ENCODE measurements at places on chromosomes 13 and 19.
A peak's percentile ranks its signal among the peaks of the same experiment; 100 is the strongest.

DNA sequence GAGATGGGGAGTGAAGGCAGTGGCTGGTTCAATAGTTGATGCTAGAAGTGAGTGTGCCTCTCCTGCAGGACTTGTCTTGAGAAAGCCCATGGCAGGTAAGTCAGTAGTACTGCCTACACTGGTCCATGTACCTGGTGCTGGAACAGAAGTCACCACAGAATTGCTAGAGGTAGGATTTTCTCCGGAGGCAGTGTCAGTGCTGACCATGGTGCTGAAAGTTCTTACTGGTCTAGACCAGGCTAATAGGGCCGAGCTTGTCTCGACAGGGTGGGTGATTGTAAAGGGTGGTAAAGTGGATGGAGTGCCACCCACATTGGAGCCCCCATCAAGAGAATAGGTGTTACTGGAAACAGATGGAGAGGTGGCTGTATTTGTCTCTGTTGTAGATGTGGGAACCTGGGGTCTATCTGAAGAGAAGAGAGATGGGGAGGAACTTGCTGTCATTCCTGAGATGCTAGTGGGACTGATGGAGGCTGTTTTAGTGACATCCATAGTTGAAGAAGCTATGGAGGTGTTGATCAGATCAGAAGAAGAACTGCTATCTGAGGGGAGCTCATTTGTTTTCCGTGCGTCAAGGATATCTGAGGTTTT lies 36.6 kb downstream of the MUC16 start:
- no peak for DNase-seq

DNA sequence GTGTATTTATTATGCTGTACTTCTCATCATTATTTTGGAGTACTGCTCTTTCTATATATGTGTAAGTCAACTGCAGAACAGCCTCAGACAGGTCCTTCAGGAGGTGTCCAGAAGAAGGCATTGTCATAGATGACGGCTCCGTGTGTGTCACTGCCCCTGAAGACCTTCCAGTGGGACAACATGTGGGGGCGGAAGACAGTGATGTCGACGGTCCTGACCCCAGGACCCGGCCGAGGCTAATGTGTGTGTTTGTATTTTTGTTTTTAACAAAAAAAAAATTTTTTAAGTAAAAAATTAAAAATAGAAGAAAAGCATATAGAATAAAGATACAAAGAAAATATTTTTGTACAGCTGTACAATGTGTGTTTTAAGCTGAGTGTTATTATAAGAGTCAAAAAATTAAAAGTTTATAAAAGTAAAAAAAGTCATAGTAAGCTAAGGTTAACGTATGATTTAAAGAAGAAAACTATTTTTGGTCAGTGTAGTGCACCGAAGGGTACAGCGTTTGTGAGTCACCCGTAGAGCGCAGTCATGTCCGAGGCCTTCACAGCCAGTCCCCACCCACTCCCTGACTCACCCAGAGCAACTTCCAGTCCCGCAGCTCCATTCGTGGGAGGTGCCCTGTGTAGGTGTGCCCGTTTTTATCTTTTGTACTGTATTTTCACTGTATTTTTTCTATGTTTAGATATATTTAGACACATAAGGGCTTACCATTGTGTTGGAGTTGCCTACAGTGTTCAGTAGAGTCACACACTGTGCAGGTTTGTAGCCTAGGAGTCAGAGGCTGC lies 42.2 kb upstream of the SPACA7 start:
- no peak for DNase-seq

DNA sequence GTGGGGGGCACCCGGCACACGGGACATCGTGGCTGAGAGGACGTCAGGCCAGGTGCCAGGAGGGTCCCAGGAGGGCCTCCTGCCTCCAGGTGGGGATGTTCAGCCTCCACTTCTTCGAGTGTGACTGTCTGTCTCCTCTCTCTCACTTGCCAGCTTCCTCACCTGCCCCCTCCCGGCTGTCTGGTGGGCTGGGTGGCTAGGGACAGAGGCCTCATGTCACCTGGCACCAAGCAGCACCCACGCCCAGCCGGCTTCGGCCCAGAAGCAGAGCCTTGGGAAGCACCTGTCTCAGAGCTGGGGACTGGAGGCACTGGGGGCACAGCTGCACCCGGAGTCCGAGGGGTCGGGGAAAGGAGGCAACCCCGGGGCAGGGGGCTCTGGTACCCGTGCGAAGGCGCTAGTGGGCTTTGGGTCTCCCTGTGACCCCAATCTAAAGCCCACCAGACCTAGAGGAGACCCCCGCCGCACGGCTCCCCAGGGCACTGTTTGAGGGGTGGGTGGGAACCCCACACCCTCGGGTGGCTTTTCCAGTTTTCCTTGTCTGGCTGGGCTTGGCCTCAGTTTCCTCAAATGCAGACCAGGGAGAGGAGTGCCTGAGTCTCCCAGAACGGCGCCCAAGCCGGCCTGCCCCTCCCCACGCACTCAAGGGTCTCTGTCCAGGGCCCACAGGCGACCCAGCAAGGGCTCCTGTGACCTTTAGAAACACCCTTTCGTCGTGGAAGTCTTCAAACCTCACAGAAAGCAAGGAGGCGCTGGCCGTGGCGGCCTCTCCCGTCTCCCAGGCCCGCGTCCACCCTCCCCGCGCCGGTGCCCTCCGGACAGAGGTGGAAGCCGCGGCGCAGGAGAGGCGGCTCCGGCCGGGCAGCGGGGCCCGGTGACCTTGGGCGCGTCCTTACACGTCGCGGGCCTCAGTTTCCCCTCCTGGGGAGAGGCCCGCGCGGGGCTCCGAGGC lies 664 bp upstream of the HCN2 start:
- peak; percentile 16 for DNase-seq

DNA sequence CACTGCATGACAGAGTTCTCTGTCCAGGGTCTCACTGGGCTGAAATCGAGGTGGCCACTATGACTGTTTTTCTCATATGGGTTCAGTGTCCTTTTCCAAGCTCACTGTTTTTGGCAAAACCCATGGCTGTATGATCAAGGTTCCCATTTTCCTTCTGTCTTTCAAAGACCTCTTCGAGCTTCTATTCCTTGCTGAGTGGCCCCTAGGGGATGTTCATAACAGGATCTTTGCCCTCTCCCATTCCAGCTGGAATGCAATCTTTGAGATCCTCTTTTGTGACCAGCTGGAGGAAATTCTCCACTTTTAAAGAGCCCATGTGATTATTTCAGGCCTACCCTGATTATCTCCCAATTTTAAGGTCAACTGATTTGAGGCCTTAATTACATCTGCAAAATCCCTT lies 572.5 kb upstream of the SLC10A2 start:
- DNase-seq: no peak

- no peak for DNase-seq
These were observed 1.5 kb downstream of the SMAD9 start for GRCh38 chr13:36918246-36919131.

DNA sequence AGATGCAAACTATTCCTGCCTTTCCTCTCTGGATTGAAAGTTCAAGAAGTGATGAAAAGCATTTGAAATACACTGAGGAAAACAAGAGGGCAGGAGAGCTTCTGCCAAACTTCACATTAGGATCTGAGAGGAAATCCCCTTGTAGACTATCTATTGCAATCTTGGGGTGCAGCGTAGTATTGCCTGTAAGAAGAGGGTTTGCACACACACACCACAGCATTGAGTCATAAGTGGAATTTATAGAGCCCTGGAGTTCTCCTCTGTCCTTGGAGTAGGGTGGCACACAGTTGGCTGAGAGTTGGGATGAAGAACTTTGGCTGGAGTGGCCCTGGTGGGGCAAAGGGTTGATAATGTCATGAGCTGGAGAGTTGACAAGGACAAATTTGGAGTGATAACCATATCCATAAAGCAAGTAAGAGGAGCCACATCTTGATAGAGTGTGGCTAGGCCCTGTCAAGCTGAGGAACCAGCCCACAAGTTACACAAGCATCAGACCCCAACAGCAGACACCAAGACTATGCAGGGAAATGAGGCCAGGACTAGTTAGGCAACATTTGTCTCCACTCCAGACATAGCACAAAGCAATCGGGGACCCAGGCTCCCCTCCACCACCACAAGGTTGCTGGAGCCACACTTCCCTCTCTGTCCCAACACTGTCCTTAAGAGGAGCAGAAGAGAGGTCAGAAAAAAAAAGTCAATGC lies 520.9 kb downstream of the KLF5 start:
- no peak for DNase-seq

GRCh38 chr13:35925669-35926068 lies 205.5 kb downstream of the DCLK1 start:
- DNase-seq: no peak

- no peak for DNase-seq
These were observed 3.9 kb downstream of the MBNL2 start for GRCh38 chr13:97226013-97226412.

GRCh38 chr13:21033856-21034602 lies 27.4 kb downstream of the LATS2 start:
- DNase-seq: no peak

Data from mesothelial cell of epicardium (in vitro differentiated cells).